ENCODE measurements at places on chromosomes 2 and 18.

- DNase-seq: no peak
Measured at GRCh38 chr2:203022751-203023150, 8.1 kb downstream of the NBEAL1 start.

DNA sequence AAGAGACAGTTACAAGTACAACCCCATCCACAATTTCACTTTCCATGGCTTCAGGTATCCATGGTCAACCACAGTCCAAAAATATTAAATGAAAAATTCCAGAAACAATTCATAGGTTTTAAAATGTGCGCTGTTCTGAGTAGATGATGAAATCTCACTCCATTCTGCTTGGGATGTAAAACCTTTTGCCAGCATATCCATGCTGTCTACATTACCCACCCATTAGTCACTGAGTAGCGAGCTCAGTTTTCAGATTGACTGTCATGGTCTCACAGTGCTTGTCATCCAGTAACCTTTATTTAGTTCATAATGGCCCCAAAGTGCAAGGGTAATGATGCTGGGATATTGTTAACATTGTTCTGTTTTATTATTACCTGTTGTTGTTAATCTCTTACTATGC is 40.5 kb downstream of the SMAD4 start:
- no peak for DNase-seq

DNA sequence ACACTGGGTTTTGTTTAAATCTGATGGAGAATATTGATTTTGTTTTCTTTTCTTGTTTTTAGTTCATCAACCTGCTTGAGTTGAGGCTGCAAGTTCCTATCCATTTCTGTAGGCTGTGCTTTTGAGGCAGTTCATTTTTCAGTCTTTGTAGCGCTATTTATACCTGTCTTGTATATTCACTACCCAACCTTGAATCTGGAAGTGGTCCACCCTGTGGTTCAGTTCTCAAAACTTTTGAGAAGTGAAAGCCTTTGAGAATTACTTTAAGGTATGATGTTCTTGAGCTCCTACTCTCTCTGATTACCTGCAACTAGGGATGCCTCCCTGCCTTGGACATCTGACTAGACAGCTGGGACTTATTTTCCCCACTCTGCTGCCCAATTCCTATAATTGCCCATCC is 53.5 kb upstream of the KCNE4 start:
- DNase-seq: no peak

- no peak for DNase-seq
Measured at GRCh38 chr2:143399631-143400069, 270.4 kb downstream of the ARHGAP15 start.

DNA sequence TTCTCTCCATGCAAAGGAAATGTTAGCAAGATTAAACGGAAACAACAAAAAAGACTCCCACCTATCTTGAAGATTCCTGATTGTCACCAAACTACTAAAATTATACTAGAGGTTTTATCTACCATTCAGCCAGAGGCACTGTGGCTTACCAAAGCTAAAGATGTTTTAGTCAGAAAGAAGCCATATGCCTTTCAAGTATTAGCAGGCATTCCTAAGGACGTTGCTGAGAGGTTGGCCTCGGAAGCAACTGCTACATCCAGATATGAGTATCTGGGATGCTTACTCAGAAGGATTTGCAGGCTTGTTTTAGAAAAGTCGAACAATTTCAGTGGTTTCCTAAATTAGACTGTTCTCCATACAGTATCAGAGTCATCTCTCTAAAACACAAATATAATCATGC is 88.3 kb upstream of the UBE2E3 start:
- DNase-seq: no peak

GRCh38 chr18:79252904-79253633 is 142.7 kb upstream of the NFATC1 start:
- DNase-seq: no peak

DNA sequence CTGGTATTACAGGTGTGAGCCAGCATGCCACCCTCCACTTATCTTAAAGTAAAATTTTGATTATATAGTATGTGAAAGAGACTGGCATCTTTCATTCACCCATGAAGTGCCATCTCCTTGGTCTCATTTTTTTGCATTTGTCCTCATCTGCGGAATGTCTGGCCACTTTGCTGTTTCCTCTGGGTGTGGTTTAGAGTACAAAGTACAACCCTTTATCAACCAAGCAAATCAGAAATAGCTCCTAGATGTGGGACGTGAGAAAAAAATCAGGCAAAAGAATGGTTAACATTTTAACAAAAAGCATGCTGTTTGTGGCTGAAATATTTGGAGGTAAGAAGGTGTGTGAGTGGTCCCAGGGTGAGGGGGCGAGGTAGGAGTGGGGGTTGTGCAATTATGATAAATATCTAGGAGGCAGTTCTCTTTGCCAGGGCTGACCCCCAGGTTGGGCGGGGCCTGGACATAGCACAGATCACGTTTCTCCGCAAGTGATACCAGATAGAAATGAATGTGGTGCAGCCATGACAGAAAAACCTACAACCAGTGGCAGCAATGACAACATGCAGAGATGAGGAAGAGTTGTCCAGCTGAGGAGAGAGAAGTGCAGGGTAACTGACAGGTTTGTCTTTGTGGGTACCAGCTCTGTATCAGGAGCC is 115.8 kb upstream of the SERTAD2 start:
- DNase-seq: no peak

Measured in HEK293T (cell line).